ENCODE measurements at places on chromosomes 16 and 17.

- DNase-seq, result peak; percentile 29
Measured at GRCh38 chr17:35537601-35538141, at the start of gene SLFN12L. SLFN12L (minus strand) TSS chr17:35537678; CDS start chr17:35522364, 15,314 bp downstream.

GRCh38 chr16:22928882-22929435, 115.0 kb downstream of the HS3ST2 start:
- no peak for DNase-seq

DNA sequence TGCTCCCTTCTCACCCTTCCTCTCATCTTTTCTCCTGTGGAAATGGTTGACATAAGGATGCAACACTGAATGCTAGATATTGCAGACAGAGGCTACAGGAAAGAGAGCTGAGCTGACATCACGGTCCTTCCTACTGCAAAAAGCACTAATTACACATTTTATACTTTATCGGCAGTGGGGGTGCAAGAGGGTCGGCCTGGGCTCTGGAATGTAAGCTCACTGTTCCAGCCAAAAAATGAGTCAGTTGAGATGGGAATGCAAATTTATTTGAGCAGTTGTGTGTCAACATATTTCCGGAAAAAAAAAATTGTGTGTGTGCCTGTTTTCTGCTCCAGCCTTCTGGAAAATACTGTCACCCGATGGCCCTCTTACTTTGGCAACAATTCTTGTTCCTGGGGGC, 14.1 kb upstream of the MRTFB start:
- DNase-seq, result no peak

- DNase-seq, result no peak
Measured at GRCh38 chr16:50381679-50382440, 13.1 kb upstream of the BRD7 start.

DNA sequence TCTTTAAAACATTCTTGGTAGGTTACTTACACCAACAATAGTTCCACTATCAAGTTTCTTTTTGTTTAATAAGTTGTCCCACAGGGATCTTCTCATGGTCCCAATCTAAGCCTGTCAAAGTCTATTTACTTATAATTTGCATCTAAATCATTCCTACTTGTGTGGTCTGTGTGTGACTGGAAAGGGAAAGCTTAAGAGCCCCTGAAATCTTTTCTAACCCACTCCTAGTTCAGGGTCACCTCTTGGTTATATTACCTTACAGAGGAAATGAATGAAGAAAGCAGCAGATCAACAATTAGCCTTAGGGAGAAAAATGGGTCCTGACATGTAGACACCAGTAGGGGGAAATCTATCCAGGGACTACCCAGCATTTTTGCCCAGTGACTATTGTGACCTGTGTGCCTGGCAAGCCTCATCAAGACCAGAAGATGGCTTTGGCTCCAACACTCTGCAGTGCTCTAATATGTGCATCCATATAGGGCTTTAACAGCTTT, 110.4 kb upstream of the HAS3 start:
- no peak for DNase-seq

DNA sequence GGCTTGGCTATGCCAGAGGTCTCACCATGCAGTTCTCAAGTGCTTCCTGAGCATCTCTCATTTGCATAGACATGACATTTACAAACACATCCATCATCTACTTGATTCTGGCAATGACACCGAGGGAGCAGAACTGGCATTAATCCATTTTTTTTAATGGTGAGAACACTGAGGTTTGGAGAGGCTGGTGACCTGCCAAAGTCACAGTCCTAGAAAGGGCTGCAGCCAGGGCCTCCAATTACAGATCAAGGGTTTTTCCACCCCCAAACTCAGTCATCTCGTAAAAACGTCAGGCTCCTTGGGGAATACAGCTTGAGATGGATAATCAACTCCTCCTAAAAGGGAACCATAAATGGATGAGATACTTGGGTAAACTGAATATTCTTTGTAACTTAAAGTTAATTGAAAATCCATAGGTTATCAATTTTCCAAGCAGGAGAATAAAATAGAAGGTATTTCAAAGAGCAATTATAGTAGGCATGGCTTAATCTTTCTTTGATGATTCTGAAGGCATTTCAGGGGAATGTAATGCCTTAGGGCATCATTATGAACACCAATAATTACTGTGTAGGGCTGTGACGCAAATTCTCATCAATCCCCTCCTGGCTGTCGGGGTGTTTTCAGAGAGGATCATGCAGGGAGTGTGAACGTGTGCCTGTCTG, 9.4 kb upstream of the MEOX1 start:
- DNase-seq, result no peak

DNA sequence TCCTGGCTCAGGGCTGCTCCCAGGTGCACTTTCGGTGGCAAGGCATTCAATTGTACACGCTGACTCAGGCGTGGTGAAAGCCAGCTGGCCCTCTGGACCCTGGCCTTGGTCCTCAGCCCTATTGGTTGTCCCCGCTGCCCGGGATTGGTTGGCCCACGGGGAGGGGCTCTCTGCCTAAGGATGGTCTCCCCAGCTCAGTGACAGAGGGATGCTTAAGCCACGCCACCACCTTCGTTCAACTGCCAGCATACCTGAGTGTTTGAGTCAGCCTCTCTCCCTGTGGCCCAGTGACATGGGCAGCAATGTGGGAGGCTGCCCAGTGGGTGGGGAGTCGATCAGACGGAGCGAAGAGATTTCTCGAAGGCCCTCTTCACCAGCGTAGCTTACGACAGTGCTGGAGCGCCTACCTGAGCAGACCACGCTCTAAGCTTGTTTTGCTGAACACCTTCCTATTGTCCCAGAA, 30.3 kb downstream of the IRF8 start:
- no peak for DNase-seq

DNA sequence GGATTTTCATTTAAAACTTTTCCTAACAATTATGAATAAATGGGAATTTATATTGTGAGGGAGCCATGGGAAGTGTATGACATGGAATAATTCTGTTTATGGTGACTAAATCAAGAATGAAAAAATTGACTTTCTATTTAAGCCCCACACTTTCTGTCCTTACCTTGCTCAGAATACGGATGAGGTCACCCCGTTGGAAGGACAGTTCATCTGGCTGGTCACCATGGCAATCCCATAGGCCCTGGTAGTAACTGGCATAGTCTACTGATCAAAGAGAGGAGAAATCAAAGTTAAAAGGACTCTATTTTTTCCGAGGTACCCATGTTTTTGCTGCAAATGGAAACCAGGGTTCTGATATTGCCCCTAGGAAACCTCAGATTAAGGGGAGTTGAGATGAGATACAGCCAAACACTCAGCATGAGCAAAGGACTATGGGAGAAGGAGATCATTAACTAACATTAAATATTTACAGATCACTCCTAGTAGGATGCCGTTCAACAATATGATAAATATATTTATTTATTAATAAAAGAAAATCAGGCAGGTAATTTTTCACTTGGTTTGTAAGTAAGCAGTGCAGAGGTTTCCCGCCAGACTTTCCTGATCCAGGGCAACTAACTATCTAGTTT, 54.9 kb downstream of the SNX11 start:
- DNase-seq, result no peak

- DNase-seq, result no peak
Measured at GRCh38 chr17:41614098-41614497, 1.5 kb upstream of the KRT16 start.

DNA sequence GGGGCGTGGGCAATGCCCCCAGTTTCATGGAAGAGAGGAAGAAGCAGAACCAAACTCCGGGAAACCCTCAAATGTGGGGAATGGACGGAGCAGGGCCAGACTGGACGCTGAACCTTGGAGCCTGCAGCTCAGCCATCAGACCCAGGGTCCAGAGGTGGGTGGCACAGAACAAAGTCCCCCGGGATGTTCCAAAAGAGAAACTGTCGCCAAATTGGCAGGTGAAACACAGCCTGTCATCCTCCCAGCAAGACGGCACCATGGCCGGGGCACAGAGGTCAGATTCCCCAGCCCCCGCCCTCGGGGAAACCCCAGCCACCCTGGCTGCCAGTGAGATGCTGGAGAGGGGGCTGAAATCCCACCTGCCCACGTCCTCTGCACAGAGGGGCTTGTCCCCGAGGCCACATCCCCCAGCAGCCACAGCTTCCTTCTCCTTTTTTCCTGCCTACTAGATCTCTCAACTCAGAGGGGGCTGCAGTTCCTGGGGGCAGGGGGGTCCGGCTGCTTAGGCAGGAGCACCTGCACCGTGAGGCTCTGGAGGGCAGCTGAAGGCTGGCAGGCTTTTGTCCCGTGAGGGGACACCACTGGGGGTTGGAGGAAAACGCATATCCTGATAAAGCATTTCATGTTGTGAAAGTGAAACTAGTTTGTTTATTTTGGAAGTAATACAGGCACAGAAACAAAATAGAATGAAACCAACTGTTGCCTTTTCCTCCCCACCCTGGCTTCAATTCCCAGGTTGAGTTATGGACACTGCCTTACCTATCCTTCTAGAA, 1.2 kb upstream of the SECTM1 start:
- DNase-seq, result no peak

DNA sequence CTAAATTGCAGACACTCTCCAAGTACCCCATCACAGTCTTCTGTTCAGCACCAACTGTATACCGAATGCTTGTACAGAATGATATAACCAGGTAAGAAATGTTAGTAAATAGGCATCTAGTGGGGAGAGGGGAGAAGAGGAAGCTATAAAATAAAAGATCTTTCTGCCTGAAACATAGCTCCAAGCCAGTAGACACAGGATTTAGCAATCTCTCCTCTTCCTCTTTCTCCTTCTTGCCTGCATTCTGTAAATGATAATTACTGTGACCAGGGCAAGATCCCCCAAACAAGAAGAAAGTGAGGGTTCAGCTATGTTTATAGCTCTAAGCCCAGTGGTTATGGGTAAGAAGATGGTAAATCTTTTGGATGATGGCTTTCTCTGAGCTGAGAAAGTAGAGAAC, 17.9 kb downstream of the ACSM3 start:
- no peak for DNase-seq

DNA sequence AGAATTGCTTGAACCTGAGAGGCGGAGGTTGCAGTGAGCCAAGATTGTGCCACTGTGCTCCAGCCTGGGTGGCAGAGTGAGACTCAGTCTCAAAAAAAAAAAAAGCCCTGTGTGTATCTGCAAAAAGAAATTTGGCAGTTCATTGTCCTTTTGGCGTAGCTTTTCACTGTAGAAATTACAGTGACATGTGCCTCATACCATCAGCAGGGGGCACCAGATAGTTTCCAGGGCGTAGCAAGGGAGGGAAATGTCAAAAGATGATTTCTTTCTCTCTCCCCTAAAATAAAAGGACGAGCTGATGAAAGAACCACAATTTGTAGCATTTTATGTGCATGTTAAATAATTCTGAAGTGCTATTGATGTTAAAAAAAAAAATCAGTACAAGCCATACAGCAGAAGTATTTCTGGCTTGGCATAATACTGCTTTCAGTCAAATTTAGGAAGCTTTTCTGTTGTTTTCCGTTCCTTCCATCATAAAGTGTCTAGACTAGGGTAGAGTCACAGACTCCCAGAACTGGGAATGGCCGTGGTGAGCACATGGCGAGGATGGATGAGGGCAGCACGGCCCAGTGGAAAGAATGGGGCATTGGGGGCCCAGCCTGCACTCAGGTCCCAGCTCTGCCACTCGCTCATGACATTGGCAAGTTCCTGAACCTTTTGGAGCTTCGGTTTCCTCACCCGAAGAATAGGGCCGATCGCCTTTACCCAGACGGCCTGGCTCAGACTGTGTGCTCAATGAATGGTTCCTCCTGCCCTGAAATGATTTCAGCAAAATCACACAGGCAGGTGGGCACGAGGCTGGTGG, 59.8 kb upstream of the RPH3AL start:
- peak; percentile 28 for DNase-seq

DNA sequence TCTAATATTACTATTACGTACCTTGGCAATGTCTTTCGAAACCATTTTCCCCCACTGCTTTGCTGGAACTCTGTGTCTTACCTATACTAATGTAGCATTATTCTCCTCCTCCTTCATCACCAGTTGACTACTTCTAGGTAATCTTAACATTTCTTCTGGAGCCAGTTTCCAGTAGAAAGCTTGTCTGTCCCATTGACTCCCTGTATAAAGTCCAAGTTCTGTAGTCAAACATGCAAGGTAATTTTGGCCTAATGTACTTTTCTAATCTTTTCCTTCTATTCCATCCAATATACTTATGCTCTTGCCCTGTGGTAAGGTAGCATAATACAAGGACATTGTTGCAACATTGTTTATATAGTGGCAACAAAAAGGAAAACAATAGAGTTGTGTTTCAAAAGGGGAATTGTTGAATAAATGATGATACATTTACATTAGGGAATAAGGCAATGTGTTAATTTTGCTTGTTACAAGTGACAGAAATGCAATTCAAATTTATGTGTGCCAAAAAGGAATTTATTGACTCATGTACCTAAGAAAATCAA, 27.9 kb downstream of the OMG start:
- no peak for DNase-seq

DNA sequence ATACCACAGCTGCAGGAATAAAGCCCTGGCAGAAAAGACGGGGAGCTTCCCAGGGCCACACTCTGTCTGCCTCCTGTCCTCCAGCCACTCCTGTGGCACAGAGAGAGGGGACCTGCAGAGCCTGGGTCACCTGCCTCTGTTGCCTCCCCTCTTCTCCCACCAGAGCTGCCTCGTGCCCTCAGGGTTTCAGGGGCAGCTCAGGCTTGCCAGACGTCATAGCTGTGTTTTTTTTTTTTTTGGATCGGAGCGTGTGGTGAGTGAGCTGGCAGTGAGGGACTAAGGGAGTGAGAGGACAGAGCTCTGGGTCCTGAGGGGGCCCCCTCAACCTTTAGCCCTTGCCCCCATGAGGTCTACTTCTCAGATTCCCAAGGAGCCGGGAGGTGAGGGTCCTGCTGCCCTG, 2.1 kb downstream of the PIK3R6 start:
- DNase-seq, result no peak

DNA sequence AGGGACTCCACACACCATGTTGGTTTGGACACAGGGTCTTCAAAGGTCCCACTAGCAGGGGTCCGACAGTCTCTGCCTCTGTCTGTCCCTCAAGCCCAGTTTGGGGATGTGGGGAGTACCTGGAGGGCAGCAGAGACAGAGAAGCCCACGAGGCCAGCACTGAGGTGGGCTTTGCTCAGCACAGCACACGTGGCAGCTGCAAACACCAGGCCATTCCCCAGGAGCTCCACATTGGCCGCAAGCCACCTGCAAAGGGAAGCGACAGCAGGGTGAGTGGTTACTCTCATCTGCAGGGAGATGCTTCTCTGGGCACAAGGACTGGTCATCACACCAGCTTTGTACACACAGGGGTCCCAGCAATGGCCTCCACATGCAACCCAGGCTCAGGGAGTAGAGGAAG, 62.0 kb downstream of the ABCC6 start:
- DNase-seq, result no peak

GRCh38 chr17:6831661-6832263, at the start of gene TEKT1:
TEKT1 (minus strand) TSS chr17:6831729; CDS start chr17:6830376, 1,353 bp downstream.
- DNase-seq, result peak; percentile 56

- no peak for DNase-seq
Measured at GRCh38 chr16:88012360-88012759, 61.1 kb downstream of the BANP start.
